ENCODE measurements at places on chromosomes 16 and 17.

DNA sequence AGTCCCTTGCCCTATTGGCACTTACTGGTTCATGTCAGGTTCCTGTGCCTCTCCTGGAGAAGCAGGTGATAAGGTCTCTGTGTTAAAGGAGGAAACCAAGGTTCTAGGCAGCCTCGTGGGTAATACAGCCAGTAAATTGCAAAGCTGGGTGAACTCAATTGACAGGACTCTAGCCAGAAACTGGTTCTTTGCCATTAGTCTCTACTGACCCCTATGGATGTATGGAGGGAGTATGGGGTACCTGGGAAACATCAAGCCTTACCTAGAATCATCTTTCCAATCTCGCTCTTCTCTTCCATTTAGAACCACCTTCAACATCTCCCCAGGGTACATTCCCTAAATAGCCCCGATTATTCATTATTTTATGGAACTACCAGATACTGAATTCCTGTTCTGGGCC lies 169.3 kb downstream of the CDH13 start:
- DNase-seq, result no peak

GRCh38 chr17:2176499-2177169 lies 121.7 kb downstream of the HIC1 start:
- DNase-seq, result no peak

- DNase-seq, result no peak
These were observed 257.1 kb downstream of the FTO start for GRCh38 chr16:53960954-53961616.

- DNase-seq, result no peak
These were observed 14.8 kb downstream of the KIF18B start for GRCh38 chr17:44932787-44933097.

GRCh38 chr17:79131701-79132100 lies 57.1 kb downstream of the ENGASE start:
- no peak for DNase-seq
